ENCODE measurements at places on chromosomes 6 and 20.

DNA sequence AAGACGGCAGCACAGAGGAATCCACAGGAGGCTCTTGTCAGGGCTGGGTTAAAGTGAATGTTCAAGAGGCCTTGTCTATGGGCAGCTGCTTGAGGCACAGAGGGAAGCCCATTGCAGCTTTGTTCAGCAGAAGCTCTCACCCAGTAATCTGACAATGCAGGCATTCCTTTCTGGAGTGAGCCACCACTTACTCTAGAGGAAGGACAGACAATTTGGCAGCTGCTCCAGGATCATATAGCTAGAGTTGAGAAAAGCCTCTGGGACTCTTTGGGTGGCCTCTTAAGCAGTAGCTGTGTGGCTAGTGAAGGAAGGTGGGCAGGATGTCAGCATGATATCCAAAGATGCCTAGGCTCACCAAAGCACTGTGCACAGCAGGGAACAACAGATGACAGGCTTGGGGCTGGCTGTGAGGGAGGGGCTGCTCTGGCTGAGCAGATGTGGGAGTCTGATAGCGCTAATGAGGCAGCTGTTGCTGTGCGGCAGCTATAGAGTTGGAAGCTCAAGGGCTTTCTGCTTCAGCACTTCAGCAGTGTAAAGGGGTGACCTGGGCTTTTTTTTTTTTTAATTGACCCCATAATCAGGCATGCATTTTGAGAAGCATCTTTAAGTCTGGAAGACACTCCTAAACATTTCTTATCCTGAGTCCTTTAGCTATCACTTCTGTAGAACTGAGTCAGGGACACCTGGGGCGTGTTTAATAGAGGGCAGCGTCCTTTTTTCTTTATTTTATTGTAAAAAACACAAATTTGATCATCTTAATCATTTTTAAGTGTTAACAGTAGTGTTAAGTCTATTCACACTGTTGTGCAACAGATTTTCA lies 27.2 kb downstream of the CMTR1 start:
- DNase-seq = peak; percentile 71

DNA sequence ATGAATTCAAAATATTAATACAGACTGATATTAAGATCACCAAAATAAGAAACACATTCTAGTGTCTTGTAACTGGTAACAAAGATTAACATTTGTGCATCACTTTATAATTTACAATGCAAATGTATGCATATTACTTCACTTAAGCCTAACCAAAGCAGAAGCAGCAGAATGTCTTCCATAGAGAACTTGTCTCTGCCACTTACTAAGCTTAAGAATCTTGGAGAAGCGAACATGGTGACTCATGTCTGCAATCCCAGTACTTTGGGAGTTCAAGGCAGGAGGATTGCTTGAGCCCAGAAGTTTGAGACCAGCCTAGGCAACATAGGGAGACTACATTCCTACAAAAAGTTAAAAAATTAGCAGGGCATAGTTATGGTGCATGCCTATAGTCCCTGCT lies 18.8 kb downstream of the AK9 start:
- no peak for DNase-seq

- no peak for DNase-seq
These were observed 20.9 kb downstream of the IL17A start for GRCh38 chr6:52207066-52207465.

- DNase-seq = no peak
These were observed 1.1 kb downstream of the CTSA start for GRCh38 chr20:45892049-45892825.

DNA sequence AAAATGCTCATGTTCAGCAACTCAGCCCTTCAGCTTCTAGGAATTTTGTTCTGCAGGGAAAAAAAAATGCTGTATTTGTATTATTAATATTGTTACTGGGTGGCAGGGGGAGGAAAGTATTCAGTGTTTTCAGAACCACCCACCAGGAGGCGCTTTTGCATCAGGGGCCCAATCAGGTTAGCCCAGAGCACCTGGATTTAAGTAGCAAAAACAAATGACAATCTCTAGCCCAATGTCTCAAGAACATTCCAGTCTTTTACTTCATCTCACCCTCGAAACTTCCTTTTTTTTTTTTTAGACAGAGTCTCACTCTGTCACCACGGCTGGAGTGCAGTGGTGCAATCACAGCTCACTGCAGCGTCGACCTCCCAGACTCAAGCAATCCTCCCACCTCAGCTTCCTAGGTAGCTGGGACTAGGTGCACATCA lies 635 bp upstream of the C20orf203 start:
- DNase-seq = no peak

GRCh38 chr6:101393829-101394251 lies 332 bp downstream of the GRIK2 start:
- DNase-seq = no peak

- peak; percentile 86 for DNase-seq
These were observed 36.8 kb downstream of the YTHDF1 start for GRCh38 chr20:63178889-63179686.

DNA sequence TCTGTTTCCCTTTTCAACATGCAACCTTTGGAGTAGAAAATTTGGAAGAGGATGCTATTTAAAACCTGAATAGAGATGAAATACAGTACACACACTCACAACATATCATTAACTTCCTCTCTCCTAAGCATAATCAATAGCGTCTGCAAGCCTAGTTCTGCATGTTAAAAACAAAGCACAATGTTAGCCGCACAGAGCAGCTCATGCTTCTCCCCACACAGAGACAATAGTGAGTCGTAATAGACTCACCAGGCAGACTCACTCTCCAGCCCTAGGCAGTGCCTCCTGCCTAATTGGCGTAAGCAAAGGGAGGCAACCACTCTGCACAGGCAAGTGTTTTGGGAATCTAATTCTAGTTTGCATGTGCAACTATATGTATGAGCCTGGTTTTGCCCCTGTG lies 45.8 kb upstream of the ARID1B start:
- peak; percentile 27 for DNase-seq

- no peak for DNase-seq
These were observed 50.0 kb upstream of the PLEKHG1 start for GRCh38 chr6:150549674-150550101.

- DNase-seq = no peak
These were observed 232.0 kb downstream of the ANKRD60 start for GRCh38 chr20:57996465-57996864.

DNA sequence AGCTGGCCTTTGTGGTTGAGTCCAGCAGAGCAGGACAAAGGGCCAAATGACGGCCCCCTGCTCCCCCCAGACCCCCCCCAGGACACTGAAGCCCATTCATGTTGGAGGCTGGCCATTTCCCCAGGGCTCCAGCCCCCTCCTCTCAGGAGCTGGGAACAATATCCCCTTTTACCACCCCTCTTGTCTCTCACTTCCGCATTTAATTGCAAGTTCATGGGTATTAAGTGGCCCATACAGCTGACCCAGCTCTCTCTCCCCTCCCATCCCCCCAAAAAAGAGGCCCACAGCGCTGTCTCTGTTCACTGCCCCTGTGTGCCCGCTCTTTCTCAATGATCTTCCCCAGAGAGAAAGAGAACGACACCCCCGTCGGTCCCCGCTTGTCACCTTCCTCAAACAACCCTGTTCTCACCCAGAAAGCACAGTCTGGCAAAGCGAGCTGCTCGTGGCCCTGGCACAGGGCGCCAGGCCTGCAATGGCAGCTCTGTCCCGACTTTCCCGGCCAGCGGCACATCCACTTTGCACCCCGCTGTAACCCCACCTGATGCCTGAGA lies 30.4 kb downstream of the PREX1 start:
- no peak for DNase-seq

GRCh38 chr6:3913077-3913957 lies 64.1 kb downstream of the FAM50B start:
- DNase-seq = no peak

DNA sequence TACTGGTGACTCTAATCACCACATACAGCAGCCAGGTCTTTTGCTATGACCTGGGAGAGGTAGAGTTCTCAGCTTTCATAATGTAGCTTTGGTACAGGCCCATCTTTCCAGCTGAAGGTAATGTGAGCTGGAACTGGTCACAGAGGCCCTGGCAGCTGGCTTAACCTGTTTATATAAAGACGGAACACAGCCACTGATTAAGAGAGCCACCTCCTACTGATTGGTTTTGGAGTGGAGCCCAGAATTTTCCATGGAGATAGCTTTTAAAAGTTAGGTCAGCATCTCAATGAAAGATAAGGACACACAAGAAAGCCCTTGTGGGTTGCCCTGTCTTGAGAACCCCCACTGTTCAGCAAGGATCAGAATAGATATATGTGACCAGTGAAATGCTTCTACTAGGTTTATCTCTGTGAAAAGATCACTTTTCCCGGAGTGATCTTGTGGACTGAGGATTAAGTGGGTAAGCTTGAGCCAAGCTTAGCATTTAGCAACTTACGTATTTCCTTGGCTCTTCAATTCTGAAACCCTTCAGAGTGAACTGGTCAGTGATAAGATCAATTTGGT lies 213.7 kb upstream of the CITED2 start:
- no peak for DNase-seq

- no peak for DNase-seq
These were observed 3.1 kb downstream of the DNAAF9 start for GRCh38 chr20:3404402-3404801.

DNA sequence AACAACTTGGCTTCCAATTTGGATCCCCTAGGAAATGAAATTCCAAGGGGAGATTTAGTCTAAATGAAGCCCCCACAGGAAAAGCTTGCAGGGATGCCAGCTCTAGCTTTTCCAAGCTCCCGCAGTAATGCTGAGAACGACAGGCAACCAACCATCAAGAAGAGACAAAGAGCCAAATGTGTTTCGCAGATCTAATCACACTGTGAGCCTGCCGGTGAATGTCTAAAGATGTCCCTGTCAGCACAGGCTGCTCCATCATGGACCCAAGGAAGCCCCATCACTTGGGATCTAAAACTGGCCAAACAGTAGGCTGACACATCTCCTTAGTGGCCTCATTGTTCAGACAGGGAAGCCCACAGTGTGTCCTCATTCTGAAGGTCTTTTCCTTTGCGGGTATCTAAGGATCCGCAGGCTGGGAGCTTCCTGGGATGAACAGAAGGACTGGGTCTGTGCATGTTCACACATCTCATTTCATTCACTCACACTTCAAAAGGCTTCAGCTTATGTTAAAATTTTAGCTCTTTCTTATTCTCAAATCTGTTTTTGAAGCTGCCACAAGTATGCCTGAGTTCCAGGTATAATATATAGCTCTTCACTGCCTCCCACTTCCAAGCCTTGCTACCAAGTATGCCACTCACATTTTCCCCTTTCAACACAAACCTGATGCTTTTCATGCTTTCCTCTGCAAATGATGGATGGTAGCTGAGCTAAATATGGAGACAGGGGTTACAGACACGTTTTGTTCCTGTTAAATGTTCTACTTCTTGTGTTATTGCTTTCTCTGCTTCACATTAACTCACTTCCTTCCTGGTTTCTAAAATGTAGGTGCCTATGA lies 229.8 kb downstream of the HIVEP2 start:
- DNase-seq = no peak

- DNase-seq = no peak
These were observed 8.6 kb downstream of the BYSL start for GRCh38 chr6:41929924-41930323.

GRCh38 chr6:435441-436307 lies 44.1 kb downstream of the IRF4 start:
- no peak for DNase-seq

DNA sequence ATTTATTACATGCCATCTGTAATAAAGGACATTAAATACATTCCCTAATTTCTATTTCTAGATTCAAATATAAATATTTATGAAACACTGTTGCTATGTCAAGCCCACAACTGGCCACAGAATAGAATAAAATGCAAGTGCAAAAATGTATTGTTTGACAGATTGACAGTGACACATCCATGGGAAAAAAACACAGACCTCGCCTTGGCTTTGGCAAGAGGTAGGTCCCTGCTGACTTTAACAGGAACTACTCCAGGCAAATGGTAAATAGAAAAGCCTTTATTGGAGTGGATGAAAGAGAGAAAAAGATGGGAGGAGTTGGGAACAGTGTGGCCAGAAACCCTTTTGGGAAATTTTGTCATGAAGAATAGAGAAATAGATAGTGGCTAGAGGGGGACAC lies 622.9 kb downstream of the UTRN start:
- DNase-seq = no peak

GRCh38 chr6:151501511-151502136 lies 7.8 kb downstream of the CCDC170 start:
- DNase-seq = no peak
